ENCODE measurements at places on chromosomes 12 and 14.

GRCh38 chr12:68468036-68468435 lies 135.9 kb upstream of the MDM1 start:
- DNase-seq = no peak

- peak; percentile 91 for DNase-seq
Observed at GRCh38 chr12:51921017-51921725, 13.9 kb downstream of the ACVRL1 start.

DNA sequence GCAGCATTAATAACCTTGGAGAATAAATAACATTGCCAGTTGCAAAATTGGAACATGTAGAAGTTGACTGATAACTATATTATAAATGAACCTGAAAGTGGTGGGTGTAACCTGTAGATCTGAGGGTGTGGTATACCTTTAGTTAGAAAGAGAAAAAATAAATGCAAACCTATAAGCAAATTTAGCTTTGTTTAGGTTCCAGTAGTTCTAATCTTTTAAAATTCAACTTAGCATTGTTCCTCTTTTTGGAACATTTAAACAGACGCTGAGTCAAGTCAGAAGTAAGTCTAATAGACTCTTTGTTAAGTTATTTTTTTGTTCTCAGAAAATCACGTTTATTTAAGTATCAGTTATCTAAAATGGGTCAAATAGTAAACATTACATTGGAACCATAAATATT lies 120.0 kb downstream of the DNAI7 start:
- DNase-seq = no peak

- DNase-seq = no peak
Observed at GRCh38 chr12:50932787-50933280, 19.5 kb upstream of the HIGD1C start.

- DNase-seq = peak; percentile 87
Observed at GRCh38 chr12:24991209-24992049, 42.5 kb upstream of the BCAT1 start.

GRCh38 chr12:72053604-72054003 lies 115.0 kb downstream of the TPH2 start:
- DNase-seq = no peak

DNA sequence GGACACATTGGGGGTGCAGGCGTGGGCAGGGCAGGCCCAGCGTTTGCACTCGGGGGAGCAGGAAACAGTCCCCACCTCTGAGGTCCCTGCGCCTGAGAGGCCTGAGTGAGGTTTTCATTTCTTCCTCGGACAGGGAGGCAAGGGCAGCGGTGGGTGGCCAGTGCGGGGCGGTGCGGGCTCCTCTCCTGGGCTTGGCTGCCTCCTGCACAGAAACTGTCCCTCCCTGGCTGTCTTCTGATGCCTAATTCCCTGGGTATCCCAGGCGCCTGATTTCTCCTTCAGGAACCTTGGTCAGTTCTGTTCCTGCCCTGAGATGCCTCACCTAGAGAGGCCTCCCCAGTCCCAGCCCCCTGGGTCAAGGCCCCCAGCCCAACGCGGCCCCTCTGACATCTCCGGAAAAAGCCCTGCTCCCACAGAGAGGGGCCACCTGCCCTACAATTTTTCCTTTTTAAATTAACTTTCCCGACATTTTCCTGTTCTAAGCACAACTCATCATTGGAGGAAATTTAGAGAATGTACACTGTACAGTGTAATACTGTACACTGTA lies 260.3 kb downstream of the ADGRD1 start:
- DNase-seq = no peak

GRCh38 chr14:52494444-52494843 lies 57.9 kb downstream of the TXNDC16 start:
- no peak for DNase-seq

DNA sequence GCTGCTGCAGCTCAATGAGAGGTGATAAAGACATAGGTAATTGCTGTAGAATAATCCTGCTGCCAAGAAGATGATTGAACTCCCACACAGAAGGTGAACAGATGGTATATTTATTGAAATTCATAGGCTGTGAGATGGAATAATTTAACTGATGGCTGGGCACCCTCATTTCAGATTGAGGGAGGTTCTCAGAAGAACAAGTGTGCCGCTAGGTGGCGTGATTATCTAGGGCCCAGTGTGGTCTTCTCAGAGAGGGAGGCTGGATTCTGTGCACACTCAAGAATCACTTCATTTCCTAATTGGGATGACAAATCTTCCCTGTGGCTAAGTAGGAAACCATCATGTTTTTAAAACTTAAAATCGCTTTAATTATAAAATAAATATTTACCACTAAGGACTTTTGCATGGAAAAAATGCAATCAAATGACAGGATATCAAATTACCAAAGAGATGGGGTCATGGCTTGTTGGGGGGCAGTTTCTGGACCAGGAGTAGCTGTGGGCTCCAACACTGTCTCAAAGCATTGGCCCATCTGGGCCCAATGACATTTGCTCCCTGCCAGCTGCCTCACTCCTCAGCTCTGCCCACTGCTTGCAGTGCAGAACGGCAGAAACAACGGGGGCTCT lies 132.3 kb downstream of the SNAPC1 start:
- peak; percentile 11 for DNase-seq

- DNase-seq = no peak
Observed at GRCh38 chr12:11136075-11136474, 1.6 kb upstream of the TAS2R30 start.

- DNase-seq = no peak
Observed at GRCh38 chr12:62817556-62818271, 117.2 kb downstream of the PPM1H start.

GRCh38 chr12:55736780-55737580 lies 5.9 kb upstream of the GDF11 start:
- DNase-seq = peak; percentile 92

DNA sequence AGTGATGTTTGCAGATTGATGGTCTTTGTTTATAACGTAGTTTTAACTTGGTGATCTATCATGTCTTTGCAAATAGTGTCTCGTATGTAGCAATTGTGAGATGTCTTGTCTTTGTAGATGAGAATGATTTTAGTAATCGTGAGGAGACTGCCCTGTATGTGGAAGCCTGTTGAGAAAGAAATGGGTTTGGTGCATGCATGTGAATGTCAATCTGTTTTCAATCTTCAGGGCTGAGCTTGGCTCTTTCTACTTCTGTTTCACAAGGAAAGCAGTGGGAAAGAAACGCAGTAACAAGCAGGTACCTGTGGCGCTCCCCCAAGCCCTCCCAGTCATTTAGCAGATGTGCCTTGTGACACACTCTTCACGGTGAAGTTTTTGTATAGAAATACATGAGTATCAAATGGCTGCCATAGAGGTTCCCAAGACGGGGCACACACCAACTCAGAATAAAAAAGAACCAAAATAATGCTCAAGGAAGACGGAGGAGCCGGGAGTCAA lies 342.8 kb upstream of the DDHD1 start:
- DNase-seq = no peak

- DNase-seq = no peak
Observed at GRCh38 chr12:92297932-92298696, 152.5 kb upstream of the BTG1 start.

DNA sequence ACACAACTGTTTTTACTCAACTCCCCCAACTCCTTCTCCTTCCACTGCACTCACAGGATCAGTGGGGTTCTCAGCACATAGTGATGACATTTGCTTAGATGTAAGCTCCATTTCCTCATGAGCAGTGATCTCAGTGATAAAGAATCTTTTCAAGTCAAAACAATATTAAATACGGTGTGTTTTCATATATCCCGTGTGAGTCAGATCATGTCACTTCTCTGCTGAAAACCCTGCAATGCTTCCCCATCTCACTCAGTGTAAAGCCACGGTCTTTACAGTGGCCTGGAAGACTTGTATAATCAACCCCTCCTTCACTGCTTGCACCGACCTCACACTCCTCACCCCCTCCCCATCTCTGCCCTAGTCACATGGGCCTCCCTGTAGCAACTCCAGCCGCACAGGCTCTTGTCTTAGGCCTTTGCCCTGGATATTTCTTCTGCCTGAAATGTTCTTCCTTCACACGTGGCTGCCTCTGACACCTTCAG lies 149.7 kb upstream of the ARHGAP5 start:
- DNase-seq = no peak

- DNase-seq = no peak
Observed at GRCh38 chr12:26807292-26807691, 25.7 kb downstream of the ITPR2 start.

GRCh38 chr12:6840761-6841515 lies at the start of gene GNB3:
Gene GNB3, plus strand, starts transcription at chr12:6840925. Its CDS starts 363 bp downstream, at chr12:6841288.
- DNase-seq = no peak

DNA sequence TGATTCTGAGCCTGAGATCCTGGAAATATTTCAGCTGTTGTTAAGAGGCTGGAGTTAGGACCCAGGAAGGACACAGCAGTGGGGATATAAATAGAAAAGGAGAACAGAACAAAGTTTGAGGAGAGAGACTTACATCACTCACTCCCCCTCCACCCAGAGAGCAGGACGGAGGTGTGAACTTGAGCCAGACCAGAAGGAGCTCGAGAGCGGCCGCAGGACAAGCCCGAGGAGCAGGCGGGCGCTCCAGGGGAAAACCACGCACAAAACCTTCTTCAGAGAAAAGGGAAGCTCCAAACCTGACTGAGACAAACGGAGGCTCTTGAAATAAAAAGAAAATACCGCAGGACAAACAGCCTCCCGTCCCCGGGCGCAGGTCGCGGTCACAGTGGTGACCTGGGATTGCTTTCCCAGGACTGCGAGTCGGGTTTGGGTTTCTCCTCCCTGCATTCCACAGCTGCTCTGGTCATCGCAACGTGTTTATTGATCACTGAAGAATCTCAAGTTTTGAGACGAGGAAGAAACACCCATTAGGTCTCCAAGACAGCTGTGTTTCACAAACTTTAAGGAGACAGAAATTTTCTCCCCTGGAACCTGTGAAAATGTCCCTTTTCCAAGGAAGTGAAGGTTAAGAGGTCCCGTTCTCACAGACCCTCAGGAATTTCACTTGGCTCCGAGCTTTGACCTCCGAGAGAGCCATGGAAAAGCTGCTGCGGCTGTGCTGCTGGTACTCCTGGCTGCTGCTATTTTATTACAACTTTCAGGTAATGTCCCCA lies at the start of gene ADGRD1:
Gene ADGRD1 (plus strand): TSS at position 137 of the 773 bp plus-strand sequence. CDS start 559 bp downstream, at position 696.
- DNase-seq = no peak

DNA sequence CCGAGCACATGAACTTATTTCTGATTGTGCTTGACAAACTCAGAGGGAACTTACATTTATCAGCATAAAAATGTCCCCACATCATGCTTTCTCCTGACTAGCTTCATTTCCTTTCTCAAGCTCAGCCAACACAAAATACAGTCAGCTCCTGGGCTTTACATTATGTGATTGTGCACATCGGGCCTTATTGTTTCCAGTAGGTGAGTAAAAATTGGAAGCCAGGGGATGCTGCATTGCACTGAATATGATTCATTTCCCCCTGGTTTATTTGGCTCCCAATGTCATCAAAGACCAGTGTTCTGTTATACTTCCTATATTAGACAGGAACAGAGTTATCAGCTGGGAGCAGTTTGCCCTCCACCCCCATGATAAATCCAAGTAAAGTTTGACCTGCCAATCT lies 521.8 kb downstream of the RMST start:
- no peak for DNase-seq

DNA sequence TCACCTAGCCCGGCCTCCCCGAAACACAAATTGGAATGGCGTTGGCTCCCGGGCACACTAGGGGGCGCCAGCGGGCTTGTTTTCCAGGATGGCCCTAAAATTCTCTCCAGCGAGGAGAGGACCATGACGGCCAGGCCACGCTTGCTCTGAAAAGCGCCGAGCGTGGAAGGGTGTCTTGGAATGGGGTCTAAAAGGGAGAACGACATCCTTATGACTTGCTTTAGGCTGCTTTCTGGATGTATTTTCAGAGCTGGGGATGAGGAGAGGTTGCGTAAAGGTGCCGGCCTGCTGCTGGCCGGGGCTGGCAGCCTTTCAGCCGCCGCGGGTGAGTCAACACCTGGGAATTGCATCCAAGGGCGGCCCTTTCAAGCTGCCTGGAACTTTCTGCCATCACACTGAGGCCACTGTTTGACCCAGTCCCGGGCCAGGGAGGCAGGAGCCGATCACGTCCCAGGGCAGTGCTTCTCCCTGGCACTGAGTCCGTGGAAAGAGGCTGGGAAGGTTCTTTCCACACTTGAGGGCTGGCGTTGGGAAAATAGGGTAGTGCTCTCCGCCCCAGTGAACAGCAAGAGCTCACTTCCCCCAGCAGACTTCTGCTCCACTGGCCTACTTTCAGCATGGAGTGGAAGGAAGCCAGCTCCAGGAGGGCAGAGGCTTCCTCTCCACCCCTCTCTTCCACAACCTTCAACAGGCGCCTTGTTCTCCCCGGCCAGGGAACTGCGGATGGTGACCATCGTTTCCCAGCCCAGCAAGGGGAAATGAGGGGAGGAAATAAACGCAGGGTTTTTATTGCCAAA lies 216.2 kb downstream of the TTC8 start:
- DNase-seq = peak; percentile 65

DNA sequence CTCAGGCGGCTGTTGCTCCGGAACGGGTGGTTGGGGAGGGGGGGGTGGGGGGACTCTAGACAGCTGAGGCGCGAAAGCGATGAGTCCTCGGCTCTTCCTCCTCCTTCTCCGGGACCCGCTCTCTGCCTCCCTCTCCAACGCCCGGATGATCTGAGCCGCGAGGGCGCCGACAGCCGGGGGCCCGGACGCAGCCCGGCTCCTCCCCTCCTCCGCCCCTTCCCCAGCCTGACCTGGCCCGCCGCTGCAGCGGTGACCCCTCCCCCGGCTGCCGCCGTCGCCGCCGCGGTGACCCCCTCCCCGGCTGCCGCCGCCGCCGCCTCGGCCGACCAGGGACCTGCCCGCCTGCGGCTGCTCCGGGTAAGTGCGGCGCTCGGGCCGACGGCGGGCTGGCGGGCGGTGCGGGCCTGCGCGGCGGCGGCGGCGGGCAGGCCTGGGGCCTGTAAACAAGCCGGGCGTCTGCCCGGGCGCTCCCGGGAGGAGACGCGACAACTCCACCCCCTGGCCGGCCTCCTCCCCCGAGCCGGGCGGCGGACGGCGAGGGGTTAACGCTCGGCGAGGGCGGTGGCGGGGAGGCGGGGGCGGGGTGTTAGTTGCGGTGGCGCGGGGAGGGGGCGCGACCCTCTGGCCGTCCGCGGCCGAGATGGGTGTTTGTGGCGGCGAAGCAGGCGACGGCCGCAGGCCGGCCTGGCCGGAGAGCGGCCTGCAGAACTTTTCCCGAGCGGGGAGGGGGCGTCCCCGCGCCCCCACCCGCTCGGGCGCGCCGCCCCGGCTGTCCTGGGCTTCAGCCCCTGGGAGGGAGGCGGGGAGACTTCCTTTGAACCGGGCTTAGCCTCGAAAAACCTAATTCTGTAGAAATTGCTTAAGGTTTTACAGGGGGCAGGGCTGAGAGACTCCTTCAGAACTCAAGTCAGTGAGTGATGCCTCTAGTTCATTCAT lies 568 bp downstream of the PPM1A start:
- peak; percentile 86 for DNase-seq

- DNase-seq = no peak
Observed at GRCh38 chr12:105357162-105357691, 26.7 kb downstream of the C12orf75 start.

DNA sequence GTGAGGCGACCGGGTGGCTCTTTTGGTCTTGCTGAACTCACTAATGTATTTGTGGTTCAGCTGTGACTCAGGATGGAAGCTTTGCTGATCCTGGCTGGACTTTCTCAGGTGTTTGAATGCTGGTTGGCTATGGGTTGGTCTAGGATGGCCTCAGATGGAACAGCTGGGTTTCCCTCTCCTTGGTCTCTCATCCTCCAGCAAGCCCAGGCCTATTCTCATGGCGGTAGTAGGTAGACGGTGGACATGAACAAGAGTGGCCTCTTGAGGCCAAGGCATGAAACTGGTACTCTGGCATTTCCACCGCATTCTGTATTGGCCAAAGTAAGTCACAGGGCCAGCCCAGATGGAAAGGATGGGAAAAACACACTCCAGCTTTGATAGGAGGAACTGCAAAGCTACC lies 11.8 kb upstream of the POLR3B start:
- peak; percentile 30 for DNase-seq
